ENCODE measurements at places on chromosomes 3 and 15.

DNA sequence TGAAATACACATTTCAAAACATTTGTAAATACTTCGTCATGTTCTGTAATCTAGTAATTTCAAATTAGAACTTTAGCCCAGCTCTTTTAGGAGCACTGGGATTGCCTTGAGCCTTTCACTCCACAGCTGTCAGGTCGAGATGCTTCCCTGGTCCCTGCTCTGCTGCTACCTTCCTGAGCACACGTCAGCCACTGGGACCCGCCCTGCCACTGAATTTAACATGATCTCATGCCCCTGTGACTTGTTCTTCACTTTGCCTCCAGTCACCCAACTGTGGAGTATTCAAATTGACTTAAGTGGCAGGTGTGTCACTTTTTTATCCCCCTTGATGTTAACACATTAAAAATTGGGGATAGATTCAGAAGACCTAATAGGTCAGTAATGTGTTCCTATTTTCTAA, 3.3 kb downstream of the ARRDC4 start:
- no peak for DNase-seq

DNA sequence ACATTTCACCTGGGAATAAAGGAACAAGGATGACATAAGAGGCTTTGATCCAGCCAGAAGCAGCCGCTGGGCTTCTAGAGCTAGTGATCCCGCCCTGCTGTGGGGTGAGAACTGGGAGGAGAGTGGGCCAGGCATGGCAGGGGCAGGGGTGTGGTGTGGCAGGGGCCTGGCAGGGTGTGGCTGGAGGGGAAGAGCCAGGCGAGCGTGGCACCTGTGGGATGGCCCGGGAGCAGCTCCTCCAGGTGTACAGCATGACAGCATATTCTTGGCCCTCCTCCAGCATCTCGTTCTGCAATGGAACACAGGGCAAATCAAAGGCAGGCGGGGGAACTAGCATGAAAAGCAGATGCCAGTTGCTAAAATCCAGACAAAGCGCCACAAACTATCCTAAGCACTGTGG, 35.5 kb downstream of the CYFIP1 start:
- no peak for DNase-seq

DNA sequence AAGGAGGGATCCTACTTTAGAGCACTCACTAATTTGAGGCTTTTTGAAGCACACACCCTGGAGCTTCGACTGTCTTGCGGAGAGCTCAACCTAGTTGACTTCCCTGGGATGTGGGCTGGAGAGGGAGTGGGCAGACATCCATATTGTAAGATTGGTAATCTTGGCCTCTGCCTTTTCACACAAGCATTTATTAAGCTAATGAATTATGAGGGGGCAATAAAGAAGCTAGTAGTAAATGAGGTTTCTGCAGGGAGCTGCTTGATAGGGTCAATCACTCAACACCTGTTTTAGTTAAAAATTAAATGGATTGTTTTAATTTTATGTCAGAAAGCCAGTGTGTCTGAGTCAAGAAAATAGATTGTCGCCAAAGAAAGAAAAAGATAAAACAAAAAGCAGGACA, 76.3 kb downstream of the PDZRN3 start:
- DNase-seq = no peak

- DNase-seq = no peak
Observed at GRCh38 chr3:134867277-134867676, 72.2 kb downstream of the EPHB1 start.

DNA sequence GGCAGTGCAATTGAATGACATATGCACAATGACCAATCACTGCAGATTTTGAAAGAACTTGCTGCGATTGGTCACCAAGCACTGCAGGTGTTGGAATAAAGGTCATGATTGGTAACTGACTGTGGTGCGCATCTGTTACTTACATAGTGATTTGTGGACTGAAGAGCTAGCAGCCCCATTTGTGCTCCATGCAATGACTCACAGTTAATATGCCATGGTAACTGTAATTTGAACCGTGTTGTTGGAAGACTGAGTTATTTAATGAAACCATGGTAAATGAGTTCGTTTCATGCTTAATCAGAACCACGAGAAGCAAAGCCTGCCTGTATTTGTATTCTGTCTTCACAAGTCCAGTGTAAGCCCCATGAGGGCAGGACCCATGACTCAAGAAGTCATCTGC, 220.5 kb downstream of the TJP1 start:
- DNase-seq = no peak

- peak; percentile 23 for DNase-seq
Observed at GRCh38 chr3:101144105-101144504, 150.9 kb upstream of the ABI3BP start.

DNA sequence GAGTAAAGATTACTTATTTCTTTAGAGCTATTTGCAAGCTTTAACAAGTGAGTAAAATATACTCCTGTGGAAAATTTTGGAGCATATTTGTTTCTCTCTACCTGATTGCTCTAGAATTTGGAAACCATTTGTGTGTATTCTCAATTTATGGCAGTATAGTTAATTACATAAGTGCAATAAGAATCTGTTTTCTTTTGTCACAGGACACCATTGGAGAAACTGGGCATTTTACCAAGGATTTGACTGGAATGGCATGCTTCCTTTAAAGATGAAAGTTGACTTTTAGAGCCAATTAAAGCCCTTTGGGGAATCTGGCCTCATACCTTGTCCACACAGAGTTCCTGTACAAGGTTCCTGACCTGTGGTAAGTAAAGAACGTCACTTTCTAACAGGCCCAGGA, 38.4 kb downstream of the PAQR5 start:
- no peak for DNase-seq

DNA sequence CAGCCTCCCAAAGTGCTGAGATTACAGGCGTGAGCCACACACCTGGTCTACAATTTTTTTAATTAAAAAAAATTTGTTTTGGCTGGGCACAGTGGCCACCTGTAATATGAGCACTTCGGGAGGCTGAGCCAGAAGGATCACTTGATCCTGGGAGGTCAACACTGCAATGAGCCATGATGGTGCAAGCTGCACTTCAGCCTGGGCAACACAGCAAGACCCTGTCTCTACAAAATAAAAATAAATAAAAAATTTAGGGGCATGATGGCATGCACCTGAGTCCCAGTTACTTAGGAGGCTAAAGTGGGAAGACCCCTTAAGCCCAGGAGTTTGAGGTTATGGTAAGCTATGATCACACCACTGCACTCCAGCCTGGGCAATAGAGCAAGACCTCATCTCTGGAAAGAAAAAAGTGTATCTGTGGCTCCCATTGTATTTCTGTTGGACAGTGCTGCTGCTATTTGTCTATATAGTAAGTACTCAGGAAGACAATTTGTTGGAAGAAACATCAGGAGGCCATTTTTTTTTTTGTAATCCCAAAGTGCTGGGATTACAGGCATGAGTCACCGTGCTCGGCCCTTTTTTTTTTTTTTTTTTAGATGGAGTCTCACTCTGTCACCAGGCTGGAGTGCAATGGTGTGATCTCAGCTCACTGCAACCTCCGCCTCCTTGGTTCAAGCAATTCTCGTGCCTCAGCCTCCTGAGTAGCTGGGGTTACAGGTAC, 27.5 kb upstream of the SH3BP5 start:
- DNase-seq = no peak

GRCh38 chr15:90031231-90031791, 30.2 kb downstream of the ZNF710 start:
- no peak for DNase-seq

- DNase-seq = no peak
Observed at GRCh38 chr15:74794970-74795349, 13.1 kb downstream of the CSK start.

GRCh38 chr15:70974004-70974832, 81.6 kb downstream of the LRRC49 start:
- DNase-seq = no peak

DNA sequence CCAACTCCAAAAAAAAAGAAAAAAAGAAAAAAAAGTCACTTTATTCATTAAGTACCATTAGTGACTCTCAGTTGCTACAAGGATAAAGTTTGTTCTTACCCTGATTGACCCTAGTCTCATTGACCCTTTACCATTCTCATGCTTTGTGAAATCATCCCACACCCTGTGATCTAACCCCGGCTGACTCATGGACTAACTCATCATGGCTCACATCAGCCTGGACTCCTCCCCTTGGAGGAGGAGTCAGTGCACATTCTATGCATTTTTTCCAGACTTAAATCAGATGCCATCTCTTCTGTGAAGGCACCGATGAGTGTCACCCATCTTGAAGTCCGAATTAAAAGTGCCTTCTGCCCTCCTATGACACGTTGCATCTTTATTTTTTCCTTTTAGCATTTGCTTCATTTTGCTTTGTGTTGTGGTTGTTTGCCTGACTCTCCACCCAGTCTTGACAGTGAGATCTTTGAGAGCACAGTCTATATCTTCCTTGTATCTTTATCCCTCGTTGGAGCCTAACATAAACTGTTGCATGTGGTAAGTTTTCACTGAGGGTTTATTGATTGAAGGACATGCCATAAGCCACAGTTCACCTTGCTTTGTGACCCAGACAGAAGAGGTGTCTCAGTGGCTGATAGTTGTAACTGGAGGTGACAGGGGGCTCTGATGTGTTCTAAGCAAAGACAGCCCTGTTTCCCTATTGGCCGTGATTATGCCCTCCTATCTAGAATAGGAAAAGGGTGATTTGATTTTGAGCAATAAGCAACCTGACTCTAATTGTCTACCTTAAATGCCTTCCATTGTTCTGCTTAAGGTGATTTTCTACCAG, 72.1 kb downstream of the IL1RAP start:
- DNase-seq = peak; percentile 23

GRCh38 chr15:72339777-72340177, 19.8 kb upstream of the CELF6 start:
- no peak for DNase-seq

DNA sequence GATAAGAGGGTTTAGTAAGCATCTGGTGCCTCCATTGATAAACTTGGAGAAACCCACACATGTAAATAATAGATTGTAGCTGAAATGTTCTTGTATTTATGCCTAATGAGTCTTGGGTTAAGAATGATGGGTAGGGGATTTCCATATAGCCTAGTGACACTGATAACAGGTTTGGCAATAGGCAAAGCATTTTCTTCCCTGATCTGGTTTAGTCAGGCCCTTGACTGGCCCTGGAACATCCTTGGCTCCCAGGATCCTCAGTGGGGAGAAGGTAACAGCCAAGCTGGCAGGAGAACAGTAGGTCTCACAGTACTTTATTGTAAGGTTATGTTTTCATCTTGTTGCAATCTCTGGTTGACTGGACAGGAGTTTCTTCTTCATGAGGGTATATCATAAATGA, 228.4 kb downstream of the DIPK2A start:
- no peak for DNase-seq

DNA sequence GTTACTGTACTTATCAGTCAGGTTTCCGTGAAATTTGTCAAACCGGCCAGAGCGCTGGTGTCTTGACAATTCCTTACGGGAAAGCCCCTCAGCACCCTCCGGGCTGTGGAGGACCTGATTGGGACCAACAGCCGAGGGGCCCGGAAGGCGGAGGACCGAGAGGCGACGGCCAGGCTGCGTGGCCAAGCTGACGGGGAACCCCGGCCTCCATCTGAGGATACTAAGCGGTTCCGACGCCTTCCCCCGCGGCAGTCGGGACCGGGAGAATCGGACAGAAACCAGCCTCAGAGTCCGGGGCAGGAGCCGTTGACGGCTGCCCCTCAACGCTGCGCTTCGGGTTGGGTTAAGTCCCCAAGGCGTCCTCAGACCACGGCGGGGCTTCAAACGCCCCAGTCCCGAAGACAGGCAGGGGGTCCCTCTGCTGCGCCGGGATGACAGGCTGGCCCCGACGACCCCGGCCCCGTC, 499 bp downstream of the ALDH1A2 start:
- no peak for DNase-seq

- DNase-seq = no peak
Observed at GRCh38 chr3:38560284-38560683, 64.1 kb downstream of the EXOG start.

GRCh38 chr15:50764461-50765194, 878 bp downstream of the SPPL2A start:
- no peak for DNase-seq

- no peak for DNase-seq
Observed at GRCh38 chr3:42117175-42118008, 26.2 kb downstream of the TRAK1 start.

DNA sequence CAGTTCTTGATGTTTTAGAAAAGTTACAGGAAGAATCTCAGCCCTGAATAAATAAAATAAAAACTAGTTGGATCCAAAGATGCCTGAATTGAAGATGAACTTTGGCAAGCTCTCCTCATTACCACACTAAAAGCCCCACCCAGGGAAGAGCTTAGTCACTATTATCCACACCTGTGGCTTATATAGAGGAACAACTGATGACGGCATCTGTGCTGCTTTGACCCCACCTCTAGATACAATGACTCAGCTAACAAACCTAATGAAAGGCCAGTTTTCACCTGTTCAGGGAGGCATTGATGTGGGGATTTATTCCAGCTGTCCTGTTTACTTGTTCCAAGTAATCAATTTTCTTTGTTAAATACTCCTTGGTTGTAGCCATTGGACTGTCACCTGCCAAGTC, 604.7 kb upstream of the EPHA6 start:
- no peak for DNase-seq
